Smooth muscle cell of bladder (primary cell): ENCODE measurements at places on chromosomes 3 and 15. TPM values are rescaled to one million over a fixed set of nuclear protein-coding genes. Genes with fewer than 3 reads are reported as not detected.

The RASGRP1 gene
- 0.37 and 0.43 TPM in 2 replicates for total RNA-seq

The ISLR gene
- 79.9 and 157 TPM in 2 replicates for total RNA-seq

The EXOSC7 gene
- total RNA-seq: 67.3 and 70.7 TPM in 2 replicates

The BCHE gene
- 0.28 and 1.6 TPM in 2 replicates for total RNA-seq

The CACNA1D gene
- 0.14 and 0.28 TPM in 2 replicates for total RNA-seq

The ANKRD28 gene
- 131 and 178 TPM in 2 replicates for total RNA-seq

The ACAD9 gene
- total RNA-seq: 29.9 and 34.0 TPM in 2 replicates

The CLDN16 gene
- total RNA-seq: under 0.01 TPM in 1 of 2 replicates, not detected in the other

The C3orf80 gene
- total RNA-seq: 3.0 and 8.0 TPM in 2 replicates

The DUOX1 gene
- total RNA-seq: under 0.01 TPM in 2 replicates

The TMEM207 gene
- total RNA-seq: not detected in 2 replicates

The STRC gene
- not detected in 2 replicates for total RNA-seq

The CPB1 gene
- not detected in 2 replicates for total RNA-seq

The CHRFAM7A gene
- 0.14 TPM in 1 of 2 replicates, not detected in the other for total RNA-seq

The ATP13A3 gene
- 190 and 435 TPM in 2 replicates for total RNA-seq

The NISCH gene
- 53.8 and 76.9 TPM in 2 replicates for total RNA-seq

The KBTBD13 gene
- total RNA-seq: not detected in 2 replicates

The CLDN11 gene
- total RNA-seq: 563 and 624 TPM in 2 replicates

The NDN gene
- total RNA-seq: 41.5 and 66.6 TPM in 2 replicates

The C2CD4A gene
- not detected in 2 replicates for total RNA-seq

The CCR1 gene
- 0.57 and 1.3 TPM in 2 replicates for total RNA-seq
